ENCODE measurements at places on chromosomes 12 and 14.

- DNase-seq = no peak
These were observed 26.6 kb downstream of the PRKCH start for GRCh38 chr14:61347826-61348443.

GRCh38 chr12:124160097-124160756, 134.7 kb upstream of the RFLNA start:
- no peak for DNase-seq

DNA sequence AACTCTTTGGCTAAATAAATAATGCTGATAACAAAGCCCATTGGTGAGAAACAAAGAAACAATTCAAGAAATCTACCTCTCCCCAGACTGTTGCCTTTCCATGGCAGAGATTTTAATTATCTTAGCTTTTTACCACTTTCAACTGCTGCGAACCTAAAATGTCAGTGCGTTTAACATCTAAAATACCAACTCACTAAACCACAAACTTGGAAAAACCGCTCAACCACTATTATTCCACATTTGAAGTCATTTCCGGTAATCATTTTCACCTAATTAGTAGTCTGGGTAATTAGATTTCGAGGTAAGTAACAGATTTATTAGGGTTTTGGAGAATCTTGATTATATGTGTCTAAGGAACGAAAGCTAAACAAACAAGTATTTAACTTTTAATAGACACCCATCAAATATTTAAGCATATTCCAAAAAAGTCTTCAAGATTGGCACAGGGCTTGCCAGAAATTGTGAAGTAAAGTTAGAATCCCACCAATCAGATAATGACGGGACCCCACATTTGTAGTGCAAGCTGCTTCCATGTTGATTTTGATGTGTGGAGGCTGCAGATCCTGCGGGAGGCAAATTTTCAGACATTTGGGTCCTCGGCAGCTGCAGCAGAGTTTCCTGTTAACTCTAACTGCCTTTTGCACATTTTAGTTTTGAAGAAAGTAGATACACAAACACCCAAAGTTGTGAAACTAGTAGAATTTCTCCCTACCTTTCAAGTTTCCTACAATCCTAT, 4.1 kb downstream of the OTX2 start:
- no peak for DNase-seq

GRCh38 chr14:100828031-100828769, 2.3 kb downstream of the MEG3 start:
- DNase-seq = no peak

- no peak for DNase-seq
These were observed 1.9 kb upstream of the DCAF5 start for GRCh38 chr14:69154779-69155178.

All from T-helper 2 cell (primary cell).